ENCODE measurements at places on chromosomes 11 and 22. TPM values are rescaled to one million over a fixed set of nuclear protein-coding genes. Genes with fewer than 3 reads are reported as not detected.

The ACRV1 gene
- total RNA-seq, result not detected

The FAM111B gene
- total RNA-seq, result 1.4 TPM

The TENM4 gene
- total RNA-seq, result 0.97 TPM

The MYRF gene
- total RNA-seq, result 1.5 TPM

The VWCE gene
- 1.4 TPM for total RNA-seq

The RNF121 gene
- 15.7 TPM for total RNA-seq

The CRACR2B gene
- total RNA-seq, result 0.47 TPM

DNA sequence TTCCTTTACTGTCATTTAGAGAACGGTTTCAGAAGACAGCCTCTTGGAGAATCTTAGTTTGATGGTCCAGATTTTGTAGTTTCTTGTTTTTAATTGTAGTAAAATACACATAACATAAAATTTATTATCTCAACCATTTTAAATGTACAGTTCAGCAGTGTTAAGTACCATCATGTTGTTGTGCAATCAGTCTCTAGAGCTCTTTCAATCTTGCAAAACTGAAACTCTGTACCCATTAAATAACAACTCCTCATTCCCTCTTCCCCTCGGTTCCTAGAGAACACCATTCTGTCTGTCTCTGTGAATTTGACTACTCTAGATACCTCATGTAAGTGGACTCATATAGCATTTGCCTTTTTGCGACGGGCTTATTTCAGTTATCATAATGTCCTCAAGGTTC is 69.8 kb downstream of the GRIK4 start:
- DNase-seq, result no peak

DNA sequence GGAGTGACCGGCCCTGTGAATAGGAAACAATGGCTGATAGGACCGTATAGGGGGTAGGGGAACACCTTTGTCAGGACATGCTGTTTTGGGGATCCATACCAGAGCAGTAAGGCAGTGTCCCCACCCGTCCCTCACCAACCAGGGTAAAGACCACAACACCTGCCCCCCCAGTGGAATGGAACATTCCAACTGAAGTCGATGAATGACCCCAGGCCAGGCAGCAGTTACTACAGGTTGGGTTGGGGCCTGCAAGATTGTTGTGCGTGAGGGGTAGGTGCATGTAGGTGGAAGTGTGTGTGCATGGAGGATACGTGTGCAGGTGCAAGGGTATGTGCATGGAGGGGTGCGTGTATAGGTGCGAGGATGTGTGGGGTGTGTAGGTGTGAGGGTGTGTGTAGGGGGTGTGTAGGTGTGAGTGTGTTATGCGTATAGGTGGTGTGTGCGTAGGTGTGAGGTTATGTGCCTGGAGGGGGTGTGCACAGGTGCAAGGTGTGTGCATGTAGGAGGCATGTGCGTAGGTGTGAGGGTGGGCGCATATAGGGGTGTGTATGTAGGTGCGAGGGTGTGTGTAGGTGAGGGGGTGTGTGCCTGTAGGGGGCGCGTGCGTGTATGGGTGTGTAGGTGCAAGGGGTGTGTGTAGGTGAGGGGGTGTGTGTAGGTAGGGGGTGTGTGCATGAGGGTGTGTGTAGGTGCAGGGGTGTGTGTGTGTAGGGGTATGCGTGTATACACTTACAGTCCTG is 32.9 kb downstream of the PISD start:
- no peak for DNase-seq

DNA sequence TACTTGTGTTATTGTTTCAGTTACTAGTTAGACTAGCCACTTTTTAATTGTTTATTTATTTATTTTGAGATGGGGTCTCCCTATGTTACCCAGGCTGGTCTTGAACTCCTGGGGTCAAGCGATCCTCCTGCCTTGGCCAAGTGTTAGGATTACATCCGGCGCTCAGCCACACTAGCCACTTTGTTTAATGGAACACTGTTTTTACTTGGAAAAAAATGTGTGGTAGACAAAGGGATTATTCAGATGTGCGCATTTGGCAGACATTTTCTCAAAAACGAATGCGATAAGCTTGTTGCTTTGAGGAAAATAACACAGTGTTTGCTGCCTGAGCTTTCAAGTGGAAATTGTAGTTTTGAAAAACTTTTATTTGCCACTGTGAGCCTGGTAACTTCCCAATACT is 51.0 kb downstream of the CTNND1 start:
- no peak for DNase-seq

GRCh38 chr22:47064016-47064415 is 301.6 kb downstream of the TBC1D22A start:
- DNase-seq, result no peak

- DNase-seq, result no peak
Observed at GRCh38 chr11:48003926-48004325, 23.6 kb downstream of the PTPRJ start.

DNA sequence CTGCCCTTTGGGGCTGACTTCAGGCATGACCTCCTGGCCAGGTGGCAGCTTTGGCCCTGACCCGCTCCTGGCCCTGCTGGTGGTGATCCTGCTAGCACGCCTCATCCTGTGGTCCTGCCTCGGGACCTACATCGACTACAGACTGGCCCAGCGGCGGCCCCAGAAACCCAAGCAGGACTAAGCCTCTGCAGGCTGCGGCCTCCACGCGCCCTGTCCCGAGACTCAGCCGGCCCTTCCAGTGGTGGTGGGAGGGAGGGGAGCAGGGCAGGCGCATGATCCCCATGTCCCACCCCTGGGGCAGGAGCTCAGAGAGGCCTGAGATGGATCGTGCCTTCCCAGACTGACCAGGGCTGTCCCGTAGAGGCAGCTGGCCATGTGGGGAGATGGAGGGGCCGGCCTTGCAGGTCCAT is 2.1 kb downstream of the SMIM38 start:
- DNase-seq, result no peak

DNA sequence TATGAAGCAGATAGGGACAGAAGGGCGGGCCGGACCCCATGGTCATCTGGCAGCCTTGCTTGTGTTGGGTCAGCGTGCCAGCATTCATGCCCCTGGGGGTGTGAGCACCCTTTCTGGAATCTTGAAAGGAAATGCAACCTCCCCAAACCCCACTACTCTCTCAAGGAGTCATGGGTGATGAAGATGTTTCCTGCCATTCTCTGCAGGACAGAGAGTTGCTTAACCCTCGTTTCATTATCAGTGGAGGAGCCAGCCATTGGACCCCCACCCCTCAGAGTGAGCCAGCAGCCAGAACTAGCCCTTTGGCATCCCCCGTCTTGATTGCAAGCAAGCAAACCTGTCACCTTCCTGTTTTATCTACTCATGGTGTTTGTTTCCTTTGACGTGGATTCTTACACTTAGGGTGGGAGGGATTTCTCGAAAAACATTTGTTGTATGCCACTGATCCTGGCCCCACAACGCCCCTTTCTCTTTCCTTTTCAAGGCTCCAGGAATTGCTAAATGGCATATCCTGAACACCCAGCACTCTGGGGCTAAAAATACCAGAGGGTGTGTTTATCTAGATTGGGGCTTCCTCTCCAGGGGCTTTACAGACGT is 258.3 kb downstream of the ETS1 start:
- no peak for DNase-seq

GRCh38 chr22:48746789-48747425 is 1080.8 kb downstream of the BRD1 start:
- DNase-seq, result no peak

Data from T-helper 17 cell (primary cell).